Non-pigmented ciliary epithelial cell (primary cell): ENCODE measurements at places on chromosomes 12 and 14.

- no peak for DNase-seq
These were observed 292.1 kb upstream of the CLEC14A start for GRCh38 chr14:38547961-38548490.

- DNase-seq: no peak
These were observed 386 bp downstream of the LIN52 start for GRCh38 chr14:74085047-74085637.

GRCh38 chr14:97638864-97639263 is 841.7 kb downstream of the VRK1 start:
- no peak for DNase-seq

GRCh38 chr12:77521508-77522115 is 309.1 kb upstream of the NAV3 start:
- peak; percentile 13 for DNase-seq

GRCh38 chr12:20150835-20151422 is 217.4 kb upstream of the PDE3A start:
- DNase-seq: no peak

- DNase-seq: no peak
These were observed 245.4 kb upstream of the KRR1 start for GRCh38 chr12:75756771-75757170.

DNA sequence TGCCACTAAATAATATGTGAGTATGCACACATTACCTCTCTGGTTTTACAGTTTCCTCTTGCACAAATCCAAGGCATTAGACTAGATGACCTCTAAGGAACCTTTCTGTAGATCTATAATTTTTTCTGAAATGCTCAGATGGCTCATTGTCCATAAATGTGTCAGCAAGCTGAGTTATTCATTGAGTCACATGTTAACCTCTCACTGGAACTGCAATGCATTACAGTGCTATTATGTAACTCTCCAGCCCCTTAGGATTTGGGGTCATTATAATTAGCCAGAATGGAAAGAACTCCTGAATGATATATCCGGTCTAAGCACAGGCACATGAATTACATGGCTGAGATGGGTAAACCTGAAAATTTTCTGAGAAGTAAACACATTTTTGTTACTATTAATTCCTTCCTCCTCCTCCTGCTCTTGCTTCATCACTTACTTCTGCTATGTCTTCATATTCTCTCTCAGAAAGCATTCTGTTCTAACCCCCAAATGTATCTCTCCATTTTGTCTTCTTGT is 20.3 kb upstream of the DRAM1 start:
- peak; percentile 74 for DNase-seq
